ENCODE measurements at places on chromosomes 6 and 20.

GRCh38 chr6:75210885-75211739 is 5.3 kb upstream of the COL12A1 start:
- no peak for DNase-seq

GRCh38 chr6:20096536-20096935 is 115.7 kb downstream of the MBOAT1 start:
- no peak for DNase-seq

DNA sequence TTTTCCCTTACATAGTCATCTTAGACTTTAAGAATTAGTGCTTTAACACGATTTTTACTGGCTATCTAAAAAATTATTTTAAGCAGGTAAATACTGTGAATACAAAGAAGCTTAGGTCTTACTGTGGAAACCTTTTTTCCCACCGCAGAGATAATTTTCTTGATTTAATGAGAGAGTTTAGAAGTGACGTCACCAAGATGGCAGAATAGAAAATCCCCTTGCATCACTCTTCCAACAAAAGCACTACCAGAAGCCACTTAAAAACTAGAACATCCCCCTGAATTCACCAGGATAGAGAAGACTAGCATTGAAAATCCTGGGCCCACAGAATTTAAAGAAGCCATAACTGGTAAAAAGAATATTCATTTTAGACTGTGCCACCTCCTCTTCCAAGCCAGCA is 375.4 kb upstream of the PTCHD4 start:
- DNase-seq: no peak

- DNase-seq: no peak
Observed at GRCh38 chr6:37311741-37312473, 41.9 kb upstream of the RNF8 start.

DNA sequence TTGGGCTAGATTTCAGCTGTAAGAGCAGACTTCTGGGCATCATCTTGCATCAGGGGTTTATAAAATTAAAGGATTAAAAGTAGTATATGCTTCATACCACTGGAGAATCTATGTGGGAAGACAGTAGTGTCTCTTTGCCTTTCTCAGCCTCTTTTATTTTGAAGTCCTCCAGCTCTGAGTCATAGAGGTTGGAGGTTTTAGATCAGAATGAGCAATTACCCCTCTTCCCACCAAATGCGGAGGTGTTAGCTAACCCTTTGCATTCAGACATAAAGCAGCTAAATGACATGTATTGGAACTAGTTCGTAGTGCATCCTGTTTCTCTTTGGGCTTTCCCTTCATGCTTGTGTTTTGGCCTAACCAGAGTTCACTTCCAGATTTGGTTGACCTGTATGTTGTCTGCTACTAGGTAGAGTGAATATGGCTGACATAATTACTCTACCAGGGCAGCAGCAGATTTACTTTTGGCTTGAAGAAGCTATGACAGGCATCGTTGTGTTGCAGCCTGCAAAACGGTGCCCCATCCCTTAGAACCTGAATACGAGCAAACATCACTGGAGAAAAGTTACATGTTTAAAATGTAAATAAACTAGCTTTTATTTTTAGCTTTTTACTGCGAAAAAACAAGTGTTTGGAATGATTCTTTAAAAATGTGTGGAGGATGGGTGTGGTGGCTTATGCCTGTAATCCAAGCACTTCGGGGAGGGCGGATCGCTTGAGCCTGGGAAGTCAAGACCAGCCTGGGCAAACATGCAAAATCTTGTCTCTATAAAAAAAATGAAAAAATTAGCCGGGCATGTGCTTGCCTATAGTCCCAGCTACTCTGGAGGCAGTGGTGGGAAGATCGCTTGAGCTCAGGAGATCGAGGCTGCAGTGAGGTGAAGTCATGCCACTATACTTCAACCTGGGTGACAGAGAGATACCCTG is 82.2 kb downstream of the MYO6 start:
- DNase-seq: no peak

- no peak for DNase-seq
Observed at GRCh38 chr20:15200147-15200565, 862.7 kb upstream of the FLRT3 start.

GRCh38 chr6:123841067-123841896 is 37.6 kb downstream of the NKAIN2 start:
- no peak for DNase-seq

GRCh38 chr6:107729098-107729497 is 95.0 kb downstream of the SCML4 start:
- DNase-seq: no peak

- DNase-seq: peak; percentile 85
Observed at GRCh38 chr6:166958926-166959861, 2.8 kb upstream of the RNASET2 start.

- no peak for DNase-seq
Observed at GRCh38 chr20:62622877-62623487, 19.3 kb upstream of the SLCO4A1 start.

DNA sequence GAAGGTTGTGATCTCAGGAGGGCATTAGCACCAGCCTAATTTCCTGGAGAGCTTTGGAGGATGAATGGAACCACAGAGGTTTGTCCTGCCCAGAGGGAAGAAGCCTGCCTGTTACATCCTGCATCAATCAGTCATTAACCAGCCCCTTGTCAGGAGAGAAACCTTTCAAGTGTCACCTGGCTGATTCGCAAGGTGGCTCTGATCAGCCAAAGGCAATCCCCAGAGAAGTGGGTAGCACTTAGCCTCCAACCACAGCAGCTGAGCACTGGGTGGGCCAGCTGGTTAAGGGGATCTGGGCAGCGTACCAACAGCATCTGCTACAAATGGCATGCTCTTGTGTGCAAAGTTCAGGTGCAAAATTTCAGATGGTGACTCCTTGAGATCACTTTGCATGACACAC is 26.9 kb downstream of the ANKEF1 start:
- DNase-seq: no peak

- DNase-seq: no peak
Observed at GRCh38 chr6:138336221-138336620, 41.5 kb upstream of the SMIM28 start.

DNA sequence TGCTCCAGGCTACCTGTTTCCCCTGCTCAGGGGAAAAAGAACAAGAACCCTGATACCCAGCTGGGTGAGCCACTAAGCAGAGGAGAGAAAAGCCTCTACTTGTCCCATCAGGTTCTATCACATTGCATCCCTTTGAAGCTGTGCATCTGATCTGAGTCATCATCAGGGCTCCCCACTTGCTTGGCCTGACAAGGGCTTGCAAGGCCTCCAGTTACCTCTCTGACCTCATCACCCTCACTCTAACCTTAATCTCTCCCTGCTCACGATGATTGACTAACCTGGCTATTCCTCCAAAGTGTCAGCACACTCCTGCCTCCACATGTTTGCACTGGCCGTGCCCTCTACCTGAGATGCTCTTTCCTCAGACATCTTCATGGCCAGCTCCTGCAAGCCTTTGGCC is 309.5 kb upstream of the CHD6 start:
- no peak for DNase-seq

DNA sequence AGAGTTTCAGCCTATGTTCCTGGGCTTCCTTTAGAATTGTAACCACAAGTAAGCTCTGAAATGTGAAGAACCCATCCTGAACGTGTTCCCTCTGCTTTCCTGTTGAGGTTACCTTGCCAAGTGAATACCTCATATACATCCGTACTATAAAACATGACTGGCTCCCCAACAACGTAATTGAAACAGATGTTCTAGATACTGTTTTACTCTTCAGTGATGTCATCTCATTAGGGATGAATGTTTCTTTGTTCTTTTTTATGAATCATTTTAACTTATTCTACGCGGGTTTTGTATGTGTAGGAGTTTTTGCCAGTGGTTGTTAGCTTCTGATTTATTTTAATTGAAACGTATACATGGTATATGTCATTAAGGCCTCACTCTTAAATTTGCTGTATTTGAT is 166.8 kb downstream of the SAMD5 start:
- DNase-seq: no peak

DNA sequence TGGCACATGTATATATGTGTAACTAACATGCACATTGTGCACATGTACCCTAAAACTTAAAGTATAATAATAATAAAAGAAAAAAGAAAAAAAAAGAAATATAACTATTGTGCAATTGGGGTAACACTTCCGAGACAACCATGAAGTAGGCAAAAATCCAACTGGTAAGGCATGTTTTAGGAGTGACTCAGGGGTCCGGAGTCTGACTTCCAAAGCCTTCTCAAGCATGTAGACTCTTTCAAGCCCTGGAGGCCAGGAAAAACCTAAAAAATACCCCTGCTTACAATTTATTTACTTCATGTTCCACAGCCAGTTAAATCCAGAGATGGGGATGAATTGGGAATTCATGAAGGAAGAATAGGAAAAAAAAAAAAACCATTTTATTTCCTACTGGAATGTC is 161.3 kb upstream of the PHACTR1 start:
- DNase-seq: no peak

GRCh38 chr6:135144673-135145062 is 36.4 kb upstream of the MYB start:
- no peak for DNase-seq

GRCh38 chr20:53735536-53736050 is 142.0 kb upstream of the ZNF217 start:
- DNase-seq: no peak

GRCh38 chr6:149266659-149267058 is 50.9 kb upstream of the TAB2 start:
- no peak for DNase-seq

DNA sequence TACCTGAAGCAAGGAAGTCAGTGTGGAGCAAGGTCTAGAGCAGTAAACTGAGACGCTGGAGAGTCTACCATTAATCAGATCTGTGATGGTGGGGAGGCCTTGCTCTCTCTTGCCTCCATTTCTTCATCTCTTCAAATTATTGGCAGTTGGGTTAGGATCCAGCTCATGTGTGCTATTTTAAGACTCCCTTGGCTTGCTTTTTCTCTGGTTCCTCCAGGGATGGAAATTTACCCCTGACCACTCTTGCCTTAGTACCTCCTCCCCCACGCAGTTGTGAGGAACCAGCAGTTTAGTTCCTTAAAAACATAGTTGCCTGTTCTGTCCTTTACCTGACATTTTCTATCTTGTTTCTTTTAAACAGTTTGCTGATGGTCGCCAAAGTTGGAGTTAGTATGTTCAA is 7.4 kb downstream of the TMEM14C start:
- DNase-seq: no peak

DNA sequence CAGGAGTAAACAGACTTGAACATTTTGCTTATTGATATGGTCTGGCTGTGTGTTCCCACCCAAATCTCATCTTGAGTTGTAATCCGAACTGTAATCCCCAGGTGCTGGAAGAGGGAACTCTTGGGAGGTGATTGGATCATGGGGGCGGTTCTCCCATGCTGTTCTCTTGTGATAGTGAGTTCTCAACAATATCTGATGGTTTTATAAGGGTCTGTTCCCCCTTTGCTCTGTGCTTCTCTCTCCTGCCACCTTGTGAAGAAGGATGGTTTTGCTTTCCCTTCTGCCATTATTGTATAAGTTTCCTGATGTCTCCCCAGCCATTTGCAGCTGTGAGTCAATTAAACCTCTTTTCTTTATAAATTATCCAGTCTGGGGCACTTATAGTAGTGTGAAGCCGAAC is 40.0 kb downstream of the MYLIP start:
- no peak for DNase-seq

GRCh38 chr6:107657755-107658461 is 166.2 kb downstream of the SCML4 start:
- DNase-seq: no peak

- no peak for DNase-seq
Observed at GRCh38 chr6:114453737-114454276, 111.0 kb upstream of the HS3ST5 start.

DNA sequence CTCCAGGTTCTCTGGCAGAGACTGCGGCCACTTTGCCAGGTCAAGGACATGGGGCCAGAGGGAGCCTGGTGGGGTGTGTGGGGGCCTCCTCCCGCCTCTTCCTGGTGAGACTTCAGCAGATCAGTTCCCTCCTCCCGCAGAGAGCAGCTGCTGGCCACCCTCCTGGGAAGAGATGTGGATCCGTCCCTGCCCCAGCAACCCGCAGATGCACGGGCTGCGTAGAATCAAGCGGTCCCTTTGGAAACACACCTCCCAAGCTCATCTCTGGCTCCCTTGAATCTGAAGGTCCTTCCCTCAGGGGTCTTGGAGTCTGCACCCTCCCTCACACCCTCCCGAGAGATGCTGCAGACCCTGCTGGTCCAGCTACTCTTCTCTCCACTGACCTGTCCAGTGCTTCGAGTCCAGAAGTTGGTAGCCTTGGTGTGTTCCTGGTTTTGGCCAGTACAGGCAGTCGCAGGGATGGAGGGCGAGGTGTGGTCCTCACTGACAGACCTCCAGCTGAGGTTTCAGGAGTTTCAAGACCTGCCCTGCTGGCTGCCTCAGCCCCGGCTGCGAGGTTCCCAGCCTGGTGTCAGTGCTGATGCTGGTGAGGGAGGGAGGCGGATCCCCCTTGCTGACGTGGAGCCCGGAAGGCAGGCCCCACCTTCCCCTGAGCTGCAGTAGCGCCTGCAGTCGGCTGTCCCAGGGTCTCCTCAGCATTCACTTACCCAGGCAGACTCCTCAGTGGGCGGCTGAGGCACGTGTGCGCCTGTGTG is at the start of gene NPBWR2:
NPBWR2 (minus strand) TSS at position 585 of the 755 bp plus-strand sequence. CDS start 734 bp downstream, outside the sequence.
- DNase-seq: peak; percentile 16

- DNase-seq: no peak
Observed at GRCh38 chr6:144497650-144498049, 212.5 kb downstream of the UTRN start.

- no peak for DNase-seq
Observed at GRCh38 chr6:43788301-43788700, 18.3 kb downstream of the VEGFA start.

- DNase-seq: no peak
Observed at GRCh38 chr6:150876598-150876997, 11.1 kb downstream of the MTHFD1L start.

GRCh38 chr6:14107711-14108494 is 9.7 kb upstream of the CD83 start:
- DNase-seq: no peak

GRCh38 chr6:48859562-48860123 is 603.4 kb downstream of the MMUT start:
- no peak for DNase-seq

DNA sequence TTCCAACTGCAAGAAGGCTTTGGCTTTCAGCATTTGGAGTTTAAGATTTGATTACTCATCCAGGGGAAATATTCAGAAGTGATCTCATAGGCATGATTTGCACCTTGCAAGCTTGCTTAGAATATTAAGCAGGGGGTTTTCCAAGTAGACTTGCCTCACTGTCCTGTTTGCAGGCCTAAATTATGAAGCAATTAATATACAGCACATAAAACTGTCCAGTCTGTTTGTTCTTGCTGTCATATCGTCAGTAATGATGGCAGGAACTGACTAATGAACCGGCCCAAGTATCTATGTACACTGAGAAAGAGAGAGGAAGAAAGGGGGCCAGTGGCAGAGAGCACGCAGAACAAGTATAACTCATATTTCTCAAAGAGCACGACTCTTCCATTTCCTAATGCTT is 212.5 kb upstream of the SUPT3H start:
- DNase-seq: peak; percentile 54
